ENCODE measurements at places on chromosomes 6 and 20.

GRCh38 chr6:147099974-147100373 lies 104.2 kb upstream of the STXBP5 start:
- no peak for DNase-seq

- no peak for DNase-seq
Measured at GRCh38 chr6:108476847-108477430, 83.8 kb upstream of the FOXO3 start.

DNA sequence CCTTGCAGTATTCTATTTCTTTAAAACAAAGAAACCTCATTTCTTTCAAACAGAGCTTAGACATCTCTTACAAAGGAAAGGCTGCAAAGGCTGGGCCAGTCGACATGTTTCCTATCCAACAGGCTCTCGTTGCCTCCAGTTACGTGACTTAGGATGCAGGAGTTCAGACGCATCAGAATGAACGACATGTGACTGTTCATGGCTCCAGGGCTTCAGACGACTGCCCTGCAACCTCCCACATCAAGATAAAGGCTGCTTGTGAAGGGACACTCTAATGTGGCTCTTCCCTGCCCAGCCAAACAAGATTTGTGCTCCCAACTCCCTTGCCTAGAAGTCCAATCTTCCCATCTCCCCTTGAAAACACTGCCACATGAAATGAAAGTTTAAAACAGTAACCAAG lies 14.3 kb upstream of the NEDD9 start:
- no peak for DNase-seq

- no peak for DNase-seq
Measured at GRCh38 chr6:130742131-130742681, 85.0 kb upstream of the SMLR1 start.

- no peak for DNase-seq
Measured at GRCh38 chr6:41059556-41059955, 6.6 kb downstream of the APOBEC2 start.

GRCh38 chr6:137743493-137743892 lies 123.6 kb upstream of the TNFAIP3 start:
- no peak for DNase-seq

All from right hindlimb (tissue), 1 donor.